Naive B cell (primary cell): ENCODE measurements at places on chromosomes 11 and 22.

- no peaks in the 10 kb centered on the region for H3K4me1 ChIP-seq
- H3K36me3 ChIP-seq, result peaks cover 13% of the 10 kb centered on the region
- DNase-seq, result no peak
Observed at GRCh38 chr22:30984317-30984716, 15.3 kb downstream of the TUG1 start.

DNA sequence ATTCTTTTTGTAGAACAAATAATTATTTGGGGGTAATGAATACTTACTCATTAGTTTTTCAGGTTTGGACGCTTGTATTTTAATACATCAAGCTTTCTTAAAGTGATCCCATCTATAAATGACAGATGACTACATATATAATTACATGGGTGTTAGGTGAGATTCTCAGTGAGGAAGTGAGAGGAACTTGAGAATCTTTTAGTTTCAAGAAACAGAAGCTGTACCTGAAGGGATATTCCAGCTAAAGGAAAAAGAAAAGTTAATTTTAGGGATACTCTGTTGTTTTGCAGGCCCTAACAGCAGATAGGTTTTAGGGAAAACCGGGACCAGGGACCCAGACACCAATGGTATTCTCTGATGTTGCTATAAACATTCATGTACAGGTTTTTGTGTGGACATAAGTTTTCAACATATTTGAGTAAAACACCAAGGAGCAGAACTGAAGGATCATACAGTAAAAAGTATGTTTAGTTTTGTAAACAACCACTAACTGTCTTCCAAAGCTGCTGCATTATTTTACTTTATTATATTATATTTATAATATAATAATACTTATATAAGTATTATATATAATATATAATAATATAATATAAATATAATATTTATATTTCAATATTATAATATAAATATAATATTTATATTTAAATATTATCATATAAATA is 24.1 kb upstream of the PHOX2A start:
- no peak for DNase-seq
- H3K4me1 ChIP-seq, result no peaks in the 10 kb centered on the region
- H3K27me3 ChIP-seq, result peaks cover 50% of the 10 kb centered on the region
- no peak overlapping the region for H3K4me3 ChIP-seq
- no peak overlapping the region for H3K27ac ChIP-seq

GRCh38 chr22:28955817-28956216 is 72.4 kb downstream of the ZNRF3 start:
- peaks cover 48% of the 10 kb centered on the region for H3K27me3 ChIP-seq
- H3K4me3 ChIP-seq, result no peak overlapping the region
- no peak overlapping the region for H3K27ac ChIP-seq
- DNase-seq, result peak; percentile 38
- peaks cover 7% of the 10 kb centered on the region for H3K4me1 ChIP-seq

GRCh38 chr11:76820184-76820566 is 37.0 kb downstream of the TSKU start:
- peaks cover 11% of the 10 kb centered on the region for H3K4me1 ChIP-seq
- H3K27ac ChIP-seq, result no peak overlapping the region
- no peak for DNase-seq
- H3K36me3 ChIP-seq, result peaks cover 15% of the 10 kb centered on the region
- H3K4me3 ChIP-seq, result no peak overlapping the region
- peaks cover 14% of the 10 kb centered on the region for H3K27me3 ChIP-seq

GRCh38 chr11:122668562-122669090 is 13.1 kb downstream of the UBASH3B start:
- H3K36me3 ChIP-seq, result peaks cover 4% of the 10 kb centered on the region
- peak; percentile 21 for DNase-seq
- H3K4me3 ChIP-seq, result no peak overlapping the region
- peaks cover 28% of the 10 kb centered on the region for H3K4me1 ChIP-seq

DNA sequence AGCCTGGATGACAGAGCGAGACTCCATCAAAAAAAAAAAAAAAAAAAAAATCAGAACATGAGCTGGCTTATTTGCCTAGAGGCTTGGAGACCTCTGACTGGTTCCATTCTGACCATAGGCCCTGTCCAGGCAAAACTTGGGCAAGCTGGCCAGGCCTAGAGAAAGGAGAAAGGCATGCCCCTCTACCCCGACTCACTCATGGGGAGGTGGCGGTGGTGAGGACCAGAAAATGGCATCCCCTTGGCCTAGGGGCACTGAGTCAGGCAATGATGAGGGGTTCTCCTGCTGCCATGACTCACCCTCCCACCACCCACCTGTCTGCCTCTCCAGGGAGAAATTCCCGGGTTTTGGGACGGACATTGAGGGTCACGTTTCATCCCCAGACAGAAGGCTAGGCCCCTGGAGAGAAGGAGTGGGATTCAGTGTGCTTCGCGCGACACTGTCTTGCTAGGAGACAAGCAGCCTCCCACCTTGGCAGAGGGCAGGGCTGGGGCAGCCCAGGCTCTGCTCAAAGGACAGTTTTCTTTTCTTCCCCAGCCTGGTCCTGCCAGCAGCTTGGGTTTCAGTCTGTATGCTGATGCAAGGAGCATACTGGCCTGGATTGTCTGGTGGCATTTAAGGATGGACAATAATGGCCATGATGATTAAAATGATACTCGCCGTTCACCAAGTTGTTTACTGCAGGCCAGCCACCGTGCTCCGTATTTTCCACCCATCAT is 17.2 kb downstream of the TOB2 start:
- H3K4me1 ChIP-seq, result peaks cover 25% of the 10 kb centered on the region
- H3K36me3 ChIP-seq, result peaks cover 9% of the 10 kb centered on the region
- H3K27ac ChIP-seq, result no peak overlapping the region
- DNase-seq, result no peak

- no peak for DNase-seq
- H3K4me1 ChIP-seq, result peaks cover 2% of the 10 kb centered on the region
- H3K4me3 ChIP-seq, result no peak overlapping the region
- no peaks in the 10 kb centered on the region for H3K36me3 ChIP-seq
- no peak overlapping the region for H3K27ac ChIP-seq
- peaks cover 28% of the 10 kb centered on the region for H3K27me3 ChIP-seq
Observed at GRCh38 chr22:20273758-20274181, 5.7 kb upstream of the RTN4R start.

- no peak for DNase-seq
- H3K4me3 ChIP-seq, result peak overlapping the region; percentile 15
- H3K4me1 ChIP-seq, result no peaks in the 10 kb centered on the region
- H3K36me3 ChIP-seq, result no peaks in the 10 kb centered on the region
- H3K27me3 ChIP-seq, result no peaks in the 10 kb centered on the region
- H3K27ac ChIP-seq, result no peak overlapping the region
Observed at GRCh38 chr22:49084206-49084605, 743.5 kb downstream of the BRD1 start.

DNA sequence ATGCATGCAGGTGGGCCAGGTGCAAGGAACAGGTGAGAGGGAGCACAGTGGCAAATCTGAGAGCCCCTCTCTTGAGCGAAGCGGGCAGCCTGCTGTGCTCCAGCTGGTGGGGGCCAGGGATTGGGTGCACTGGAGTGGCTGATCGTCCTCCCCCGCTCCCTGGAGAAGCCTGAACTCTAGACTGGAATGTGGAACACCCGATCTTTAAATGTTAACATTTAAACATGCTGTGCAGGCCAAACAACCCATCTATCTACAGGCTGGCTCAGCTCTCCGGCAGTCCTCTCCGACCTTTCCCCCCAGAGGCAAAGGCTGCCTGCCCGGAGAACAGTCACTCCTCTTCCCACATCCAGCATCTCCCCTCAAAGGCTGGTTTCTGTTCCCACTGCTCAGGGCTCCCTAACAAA is 5.1 kb downstream of the MRGPRF start:
- DNase-seq, result no peak
- H3K4me1 ChIP-seq, result peaks cover 4% of the 10 kb centered on the region
- no peaks in the 10 kb centered on the region for H3K36me3 ChIP-seq
- H3K4me3 ChIP-seq, result no peak overlapping the region

GRCh38 chr11:63897459-63898146 is 19.4 kb downstream of the RCOR2 start:
- H3K36me3 ChIP-seq, result peaks cover 33% of the 10 kb centered on the region
- no peak overlapping the region for H3K4me3 ChIP-seq
- H3K4me1 ChIP-seq, result peaks cover 4% of the 10 kb centered on the region

DNA sequence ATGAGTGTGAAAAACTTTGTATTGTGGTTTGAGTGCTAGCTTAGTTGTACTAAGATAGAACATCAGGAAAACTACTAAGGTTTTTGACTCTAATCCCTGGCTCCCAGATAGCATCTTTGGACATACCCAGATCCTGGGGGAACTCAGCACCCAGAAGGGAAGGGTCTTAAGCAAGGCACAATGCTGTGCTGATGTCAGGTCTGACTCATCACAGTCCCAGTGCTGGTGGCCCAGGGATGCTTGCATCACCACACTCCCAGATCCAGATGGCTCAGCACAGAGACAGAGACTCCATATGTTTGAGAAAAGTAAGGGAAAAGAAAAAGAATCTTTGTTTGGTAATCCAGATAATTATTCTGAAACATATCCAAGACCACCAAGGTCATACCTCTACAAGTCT is 18.3 kb upstream of the OR56A3 start:
- H3K4me1 ChIP-seq, result no peaks in the 10 kb centered on the region
- H3K36me3 ChIP-seq, result no peaks in the 10 kb centered on the region
- H3K4me3 ChIP-seq, result no peak overlapping the region
- H3K27me3 ChIP-seq, result no peaks in the 10 kb centered on the region

GRCh38 chr22:38921120-38921519 is 36.3 kb upstream of the APOBEC3A start:
- H3K27ac ChIP-seq, result no peak overlapping the region
- H3K27me3 ChIP-seq, result peaks cover 38% of the 10 kb centered on the region
- no peaks in the 10 kb centered on the region for H3K4me1 ChIP-seq
- no peak overlapping the region for H3K4me3 ChIP-seq
- no peak for DNase-seq
- H3K36me3 ChIP-seq, result no peaks in the 10 kb centered on the region

DNA sequence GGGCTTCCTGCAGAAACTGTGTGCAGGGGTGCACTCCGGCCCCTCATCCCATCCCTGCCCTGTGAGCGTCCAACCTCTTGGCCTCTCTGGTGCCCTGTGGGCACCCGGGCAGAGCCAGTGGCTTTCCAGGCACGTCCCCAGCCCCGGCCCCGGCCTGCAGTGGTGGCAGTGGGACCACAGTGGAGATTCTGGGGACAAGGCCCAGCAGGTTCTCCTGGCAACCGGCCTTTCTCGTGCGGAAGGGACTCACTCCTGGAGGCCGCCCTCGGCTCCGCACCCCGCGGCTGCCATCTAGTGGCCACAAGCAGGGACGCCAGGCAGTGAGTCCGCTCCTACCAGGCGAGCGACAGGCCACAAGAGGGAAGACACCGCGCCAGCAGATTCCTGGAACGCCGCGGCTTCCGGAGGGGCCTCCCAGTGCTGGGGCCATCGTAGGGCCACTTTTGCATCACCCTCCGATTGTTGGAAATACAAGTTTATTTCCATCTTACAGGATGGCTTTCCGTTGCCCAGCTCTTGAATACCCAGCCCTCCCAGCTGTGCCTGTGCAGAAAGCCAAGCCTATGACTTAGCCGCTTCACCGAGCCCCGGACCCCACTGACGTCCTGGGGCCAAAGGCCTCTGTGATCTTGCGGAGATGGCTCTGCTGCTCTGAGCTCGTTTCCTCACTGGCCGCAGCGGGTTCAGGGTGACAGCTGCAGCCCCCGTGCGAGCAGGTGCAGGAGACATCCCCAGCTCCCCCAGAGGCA is 357.3 kb downstream of the CTTN start:
- H3K4me3 ChIP-seq, result no peak overlapping the region
- peak; percentile 12 for DNase-seq
- peaks cover 26% of the 10 kb centered on the region for H3K27me3 ChIP-seq
- no peak overlapping the region for H3K27ac ChIP-seq
- no peaks in the 10 kb centered on the region for H3K4me1 ChIP-seq

GRCh38 chr11:71169313-71169712 is 83.1 kb downstream of the SHANK2 start:
- no peaks in the 10 kb centered on the region for H3K4me1 ChIP-seq
- no peak for DNase-seq
- H3K36me3 ChIP-seq, result no peaks in the 10 kb centered on the region
- peaks cover 18% of the 10 kb centered on the region for H3K27me3 ChIP-seq
- H3K27ac ChIP-seq, result no peak overlapping the region

DNA sequence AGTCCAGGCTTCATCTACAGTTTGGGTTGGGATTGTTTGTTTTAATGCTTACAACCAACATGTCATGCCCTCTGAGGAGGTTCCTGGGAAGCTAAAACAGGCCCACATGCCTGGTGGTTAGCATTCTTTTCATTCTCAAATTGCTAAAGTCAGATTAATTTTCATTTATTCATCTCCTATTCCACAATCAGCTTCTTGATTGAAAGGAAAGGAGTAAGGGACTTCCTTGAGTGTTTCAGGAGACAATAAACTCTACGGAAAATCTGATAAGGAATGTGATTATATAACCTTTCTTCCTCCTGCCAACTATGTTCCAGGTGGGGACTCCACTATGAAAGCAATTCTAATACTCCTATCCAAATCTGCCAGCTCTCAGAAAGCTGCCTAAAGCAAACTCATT is 30.8 kb downstream of the MRTFA start:
- H3K27me3 ChIP-seq, result no peaks in the 10 kb centered on the region
- no peak overlapping the region for H3K27ac ChIP-seq
- H3K4me3 ChIP-seq, result no peak overlapping the region
- H3K36me3 ChIP-seq, result no peaks in the 10 kb centered on the region

GRCh38 chr22:50561401-50562358 is 1.0 kb downstream of the SYCE3 start:
- peak overlapping the region; percentile 55 for H3K27ac ChIP-seq
- H3K27me3 ChIP-seq, result no peaks in the 10 kb centered on the region
- H3K36me3 ChIP-seq, result no peaks in the 10 kb centered on the region
- H3K4me3 ChIP-seq, result peak overlapping the region; percentile 82

- no peak overlapping the region for H3K4me3 ChIP-seq
- H3K27me3 ChIP-seq, result no peaks in the 10 kb centered on the region
- H3K4me1 ChIP-seq, result no peaks in the 10 kb centered on the region
Observed at GRCh38 chr11:82315093-82315492, 418.6 kb downstream of the FAM181B start.

GRCh38 chr11:61911701-61912529 is 5.5 kb downstream of the RAB3IL1 start:
- no peak for DNase-seq
- no peaks in the 10 kb centered on the region for H3K36me3 ChIP-seq
- peaks cover 6% of the 10 kb centered on the region for H3K4me1 ChIP-seq
- H3K27ac ChIP-seq, result no peak overlapping the region

DNA sequence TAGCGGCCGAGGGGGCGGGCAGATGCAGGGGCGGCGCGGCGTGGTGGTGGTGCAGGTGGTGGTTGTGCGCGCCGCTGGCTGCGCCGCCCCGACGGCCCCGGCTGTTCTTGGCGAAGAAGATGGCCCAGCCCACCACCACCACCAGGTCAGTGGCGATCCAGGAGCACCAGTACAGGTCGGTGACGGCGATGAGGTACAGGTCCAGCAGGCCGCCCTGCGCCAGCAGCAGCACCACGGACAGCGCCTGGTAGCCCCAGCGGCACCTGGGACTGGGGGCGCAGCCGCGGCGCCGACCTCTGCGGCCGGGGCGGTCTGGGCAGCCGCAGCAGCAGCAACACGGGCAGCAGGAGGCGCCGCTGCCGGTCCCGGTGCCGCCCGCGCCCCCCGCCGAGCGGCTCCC is 879 bp downstream of the TMEM121B start:
- DNase-seq, result peak; percentile 38
- H3K36me3 ChIP-seq, result no peaks in the 10 kb centered on the region
- no peak overlapping the region for H3K4me3 ChIP-seq

GRCh38 chr22:19892257-19892879 is 37.7 kb upstream of the GNB1L start:
- DNase-seq, result no peak
- peak overlapping the region; percentile 66 for H3K27ac ChIP-seq
- peaks cover 2% of the 10 kb centered on the region for H3K36me3 ChIP-seq
